ENCODE measurements at places on chromosomes 4 and X. TPM values are rescaled to one million over a fixed set of nuclear protein-coding genes. Genes with fewer than 3 reads are reported as not detected.
A peak's percentile ranks its signal among the peaks of the same experiment; 100 is the strongest.

GRCh38 chr4:124594945-124595344 is 117.6 kb downstream of the ANKRD50 start:
- no peak for DNase-seq

GRCh38 chrX:15129412-15129811 is 140.5 kb downstream of the ASB9 start:
- DNase-seq = peak; percentile 7

Gene ELF2
- total RNA-seq = 25.6 TPM

Gene GALNTL6
- not detected for total RNA-seq

Gene ATP2B3
- total RNA-seq = not detected

Data from activated naive CD4-positive, alpha-beta T cell treated with anti-CD3 and anti-CD28 coated beads for 36 hours (primary cell).